H7 (cell line): ENCODE measurements at places on chromosomes 12 and 14. TPM values are rescaled to one million over a fixed set of nuclear protein-coding genes. Genes with fewer than 3 reads are reported as not detected.

DNA sequence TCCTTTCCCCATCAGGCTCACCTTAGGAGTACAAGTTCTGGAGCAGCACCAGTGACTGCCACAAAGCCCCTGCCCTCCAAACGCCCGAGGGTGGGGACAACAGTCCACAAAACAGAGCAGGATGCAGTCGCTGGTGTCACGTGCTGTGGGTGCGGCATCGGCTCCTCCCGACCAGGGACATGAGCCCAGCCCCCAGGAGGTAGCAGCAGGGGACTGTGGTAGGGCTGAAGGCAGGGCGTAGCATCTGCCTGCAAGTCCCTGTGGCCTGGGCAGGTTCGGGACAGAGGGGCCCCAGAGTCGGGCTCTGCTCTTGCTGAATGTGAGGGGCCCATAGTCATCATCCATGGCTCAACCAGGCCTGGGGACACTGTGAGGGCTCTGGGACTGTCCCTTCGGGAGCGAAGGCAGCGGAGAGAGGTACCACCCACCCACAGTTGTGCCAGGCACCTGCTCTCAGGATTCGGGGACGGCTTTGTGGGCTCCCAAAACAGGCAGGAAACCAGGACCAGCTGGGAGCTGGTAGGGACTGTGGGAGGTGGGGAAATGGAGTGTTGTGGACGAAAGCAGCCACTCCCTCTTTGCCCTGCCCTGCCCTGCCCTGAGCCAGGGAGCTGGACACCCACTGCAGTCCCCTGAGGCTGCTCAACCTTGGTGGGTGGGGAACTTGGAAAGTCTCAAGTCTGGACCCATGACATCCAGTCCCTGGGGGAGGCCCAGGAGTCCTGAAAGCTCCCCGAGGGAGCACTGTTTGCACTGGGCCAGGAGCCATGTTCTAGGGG is 30.7 kb downstream of the FBRSL1 start:
- DNase-seq = peak; percentile 63

GRCh38 chr14:74492776-74493342 is at the start of gene NPC2:
NPC2 (minus strand) TSS chr14:74493305; CDS start chr14:74493274, 31 bp downstream.
- DNase-seq = no peak

DNA sequence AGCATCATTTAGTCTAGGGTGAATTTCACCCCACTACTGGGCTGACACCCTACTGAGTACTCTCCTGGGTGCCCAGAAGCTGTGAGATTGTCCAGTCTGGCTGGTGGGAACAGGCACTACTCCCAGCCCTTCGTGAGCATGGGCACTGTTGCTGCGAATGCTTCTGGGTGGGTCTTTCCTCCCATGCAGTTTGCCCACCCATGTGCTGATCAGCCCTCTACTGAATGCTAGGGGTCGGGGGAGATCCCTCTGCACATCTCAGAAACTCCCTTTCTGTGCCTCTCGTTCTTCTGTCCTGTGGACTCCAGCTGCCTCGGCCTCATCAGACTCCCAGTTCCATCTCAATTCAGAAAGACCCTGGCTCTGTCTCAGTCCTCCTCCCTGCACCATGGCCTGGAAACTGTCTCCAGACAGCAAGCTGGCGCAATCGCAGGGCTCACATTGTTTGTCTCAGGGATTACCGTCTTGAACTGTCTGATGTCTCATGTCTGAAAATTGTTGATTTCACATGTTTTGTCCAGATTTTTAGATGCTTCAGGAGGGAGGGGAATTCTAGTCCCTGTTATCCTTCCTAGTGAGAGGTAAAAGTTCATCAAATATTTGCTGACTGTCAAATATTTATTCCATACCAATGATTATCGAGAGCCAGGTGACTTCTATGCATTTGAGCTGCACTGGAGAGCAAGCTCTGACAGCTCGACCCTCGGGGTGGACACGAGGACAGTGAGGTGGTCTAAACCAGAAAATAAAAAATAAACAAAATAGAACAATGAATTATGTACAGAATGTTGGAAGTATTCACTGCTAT is 316.6 kb upstream of the RTL1 start:
- no peak for DNase-seq

DNA sequence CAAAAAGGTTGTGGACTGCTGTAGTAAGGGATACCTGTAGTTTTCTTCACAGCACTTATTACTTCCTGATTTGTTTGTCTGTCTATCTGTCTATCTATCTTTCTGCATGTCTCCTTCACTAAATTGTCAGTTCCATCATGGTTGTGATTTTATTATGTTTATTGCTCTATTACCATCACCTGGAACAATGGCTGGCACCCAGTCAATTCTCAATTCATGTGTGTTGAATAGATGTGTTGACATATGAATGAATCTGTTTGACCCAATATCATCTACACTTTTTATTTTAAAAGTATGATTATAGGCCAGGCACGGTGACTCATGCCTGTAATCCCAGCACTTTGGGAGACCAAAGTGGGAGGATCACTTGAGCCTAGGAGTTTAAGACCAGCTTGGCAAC is 224.4 kb downstream of the NUBPL start:
- no peak for DNase-seq

GRCh38 chr12:25083211-25083610 is 111.7 kb downstream of the DNAI7 start:
- no peak for DNase-seq

DNA sequence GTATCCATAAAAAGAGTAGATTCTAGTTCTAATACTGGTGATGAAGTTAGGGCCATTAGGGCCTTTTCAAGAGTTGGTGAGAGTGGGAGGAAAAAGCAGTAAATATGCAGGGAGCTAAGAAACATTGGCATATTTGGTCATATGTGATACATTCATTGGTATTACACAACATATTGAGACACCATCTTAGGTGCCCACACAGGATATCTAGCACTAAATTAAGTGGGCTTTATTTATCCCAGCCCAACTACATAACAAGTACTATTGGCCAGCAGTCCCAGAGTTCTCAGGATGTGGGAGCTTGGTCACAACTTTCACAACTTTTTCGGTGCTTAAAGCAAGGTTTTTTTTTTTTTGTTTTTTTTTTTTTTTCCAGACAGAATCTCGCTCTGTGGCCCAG is 2.0 kb upstream of the ING4 start:
- no peak for DNase-seq

GRCh38 chr12:49377386-49377785 is 10.1 kb downstream of the SPATS2 start:
- DNase-seq = no peak

DNA sequence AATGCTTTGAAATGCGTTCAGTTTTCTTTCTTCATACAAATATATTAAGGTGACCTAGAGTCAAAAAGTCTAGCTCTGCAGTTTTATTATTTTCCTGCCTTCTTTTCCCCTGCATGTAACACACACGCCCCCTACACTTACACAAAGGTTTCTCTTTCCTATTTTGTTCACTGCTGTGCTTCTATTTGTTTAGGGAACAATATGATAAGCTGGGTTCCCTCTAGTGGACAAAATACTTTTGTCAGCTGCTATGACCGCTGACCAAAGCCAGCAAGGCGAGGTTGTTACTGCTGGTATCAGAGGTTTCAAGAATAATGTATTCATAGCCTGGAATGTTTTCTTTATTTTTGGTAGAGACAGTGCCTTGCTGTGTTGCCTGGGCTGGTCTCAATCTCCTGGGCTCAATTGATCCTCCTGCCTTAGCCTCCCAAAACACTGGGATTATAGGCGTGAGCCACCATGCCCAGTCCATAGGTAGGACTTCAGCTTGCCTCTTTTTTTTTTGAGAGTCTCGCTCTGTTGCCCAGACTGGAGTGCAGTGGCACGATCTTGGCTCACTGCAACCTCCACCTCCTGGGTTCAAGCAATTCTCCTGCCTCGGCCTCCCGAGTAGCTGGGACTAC is 33.4 kb downstream of the FNTB start:
- DNase-seq = peak; percentile 45

- no peak for DNase-seq
Observed at GRCh38 chr12:100857971-100858370, 63.4 kb downstream of the ANO4 start.

- no peak for DNase-seq
Observed at GRCh38 chr14:50669441-50669986, 1.4 kb upstream of the SAV1 start.

DNA sequence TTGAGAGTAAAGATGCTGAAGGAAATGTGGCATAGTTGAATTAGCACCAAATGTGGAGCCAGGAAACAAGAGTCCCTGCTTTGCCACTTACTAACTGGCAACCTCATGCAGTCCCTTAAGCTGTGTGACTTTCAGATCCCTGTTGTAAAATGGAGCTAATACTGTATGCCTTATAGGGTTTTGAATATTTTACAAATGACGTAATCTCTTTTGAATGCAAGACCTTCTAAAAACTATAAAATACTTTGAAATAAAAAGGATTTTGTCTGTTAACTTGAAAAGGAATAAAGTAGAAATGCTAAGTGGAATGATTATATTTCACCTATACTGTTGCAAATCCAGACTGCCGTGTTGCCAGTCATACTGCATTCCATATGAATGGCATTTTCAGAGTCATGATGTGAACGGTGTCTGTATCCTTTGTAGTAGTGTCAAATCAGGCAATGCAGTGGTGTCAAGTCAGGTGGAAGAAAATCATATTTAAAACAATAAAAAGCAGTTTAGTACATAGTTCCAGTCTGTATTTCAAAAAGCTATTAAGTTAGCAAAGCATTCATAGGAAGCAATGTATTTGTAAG is 21.3 kb downstream of the KCNA5 start:
- no peak for DNase-seq

GRCh38 chr14:61211476-61212255 is 69.5 kb downstream of the TMEM30B start:
- DNase-seq = no peak

DNA sequence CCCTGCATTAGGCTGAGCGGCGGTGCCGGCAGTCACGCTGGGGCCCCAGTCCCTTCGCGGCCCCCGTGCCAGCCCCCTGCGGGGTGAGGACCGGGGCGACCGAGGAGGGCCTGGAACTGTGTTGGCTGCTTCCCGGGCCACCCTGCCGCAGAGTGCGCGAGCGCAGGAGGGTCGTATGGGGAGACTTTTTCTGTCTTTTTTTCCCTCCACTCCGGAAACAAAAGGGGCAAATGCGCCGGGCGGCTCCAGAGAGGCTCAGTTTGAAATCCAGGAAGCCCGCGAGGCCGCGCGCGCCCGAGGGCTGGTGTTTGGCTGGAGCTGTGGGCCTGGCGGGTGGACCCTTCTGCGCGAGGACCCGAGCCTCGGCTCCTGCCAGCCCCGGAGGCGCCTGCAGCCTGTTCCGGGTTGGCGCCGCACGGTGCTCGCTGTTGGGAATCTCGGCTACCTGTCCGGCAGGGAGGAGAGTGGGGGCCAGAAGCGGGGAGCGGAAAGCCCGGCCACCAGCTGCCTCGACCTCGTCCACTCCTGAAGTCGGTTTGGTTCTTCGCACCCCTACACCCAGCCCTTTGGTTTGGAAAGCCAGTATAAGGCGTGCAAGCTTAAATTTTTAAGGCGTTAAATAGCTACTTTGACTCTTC is 638 bp downstream of the PLEKHG3 start:
- DNase-seq = peak; percentile 69

DNA sequence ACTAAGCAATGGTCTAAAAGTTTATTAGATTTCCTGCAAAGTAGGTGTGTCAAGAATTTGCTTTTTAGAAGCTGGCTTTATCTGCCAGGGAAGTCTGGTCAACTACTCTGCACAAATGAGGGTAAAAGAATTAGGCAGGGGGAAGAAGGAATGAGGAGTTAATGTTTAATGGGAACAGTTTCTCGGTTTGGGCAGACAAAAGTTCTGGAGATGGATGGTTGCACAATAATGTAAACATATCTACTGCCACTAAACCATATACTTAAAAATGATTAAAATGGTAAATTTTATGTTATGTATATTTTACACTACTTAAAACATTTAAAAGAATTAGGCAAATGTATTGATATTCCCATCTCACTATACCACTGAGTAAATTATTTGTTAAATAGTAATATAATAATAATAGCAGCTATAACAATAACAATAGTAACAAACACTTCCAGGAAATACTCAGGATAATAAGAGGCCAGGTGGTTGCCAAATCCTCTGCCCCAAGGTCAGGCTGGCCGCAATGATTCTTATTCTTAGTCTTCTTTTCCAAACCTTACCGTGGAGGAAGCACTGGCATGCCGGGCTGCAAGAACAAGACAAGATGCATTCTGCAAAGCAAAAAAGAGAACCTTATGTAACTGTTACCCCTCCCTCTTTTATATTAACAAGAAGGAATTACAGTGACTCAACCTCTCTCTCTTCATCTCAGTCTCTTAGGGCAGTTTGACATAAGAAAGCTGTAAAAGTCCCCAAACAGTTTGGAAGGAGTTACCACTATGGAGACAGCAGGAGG is 13.9 kb downstream of the CS start:
- no peak for DNase-seq

Gene FOXN4
- 0.07 and 0.33 TPM in 2 replicates for total RNA-seq

Gene FITM1
- total RNA-seq = not detected in 2 replicates

Gene ANAPC5
- total RNA-seq = 161 and 167 TPM in 2 replicates

Gene OVCH1
- total RNA-seq = not detected in 2 replicates

Gene CMA1
- total RNA-seq = not detected in 2 replicates

Gene HECTD4
- 7.1 and 11.9 TPM in 2 replicates for total RNA-seq

Gene NFATC4
- 12.2 and 28.3 TPM in 2 replicates for total RNA-seq

Gene GPR132
- total RNA-seq = not detected in 2 replicates

Gene RD3L
- not detected in 2 replicates for total RNA-seq

Gene ITGA5
- total RNA-seq = 38.4 and 50.6 TPM in 2 replicates

Gene CCDC198
- total RNA-seq = not detected in 2 replicates
